Mesendoderm (in vitro differentiated cells): ENCODE measurements at places on chromosomes 4 and X.
A peak's percentile ranks its signal among the peaks of the same experiment; 100 is the strongest.

DNA sequence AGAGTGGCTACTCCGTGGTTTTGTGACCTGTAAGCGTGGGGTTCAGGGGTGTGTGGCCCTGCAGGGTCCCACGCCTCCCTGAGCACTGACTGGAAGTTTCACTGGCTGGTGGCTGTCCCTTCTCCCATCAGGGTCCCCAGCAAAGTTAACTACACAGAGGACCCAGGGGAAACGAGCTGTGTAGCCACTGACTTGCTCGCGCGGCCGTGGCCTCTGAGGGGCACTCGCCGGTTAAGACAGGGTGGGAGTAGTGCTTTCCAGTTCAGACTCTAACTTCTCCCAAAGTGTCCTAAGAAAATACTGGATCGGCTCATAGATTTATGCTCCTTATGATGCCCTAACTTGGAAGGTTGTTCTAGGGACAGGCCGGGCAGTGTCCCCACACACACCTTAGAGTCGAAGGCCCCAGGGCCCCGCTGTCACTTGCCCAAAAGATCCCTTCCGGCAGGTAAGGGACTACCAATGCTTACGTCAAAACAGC, 28.2 kb downstream of the NELFA start:
- no peak for DNase-seq

DNA sequence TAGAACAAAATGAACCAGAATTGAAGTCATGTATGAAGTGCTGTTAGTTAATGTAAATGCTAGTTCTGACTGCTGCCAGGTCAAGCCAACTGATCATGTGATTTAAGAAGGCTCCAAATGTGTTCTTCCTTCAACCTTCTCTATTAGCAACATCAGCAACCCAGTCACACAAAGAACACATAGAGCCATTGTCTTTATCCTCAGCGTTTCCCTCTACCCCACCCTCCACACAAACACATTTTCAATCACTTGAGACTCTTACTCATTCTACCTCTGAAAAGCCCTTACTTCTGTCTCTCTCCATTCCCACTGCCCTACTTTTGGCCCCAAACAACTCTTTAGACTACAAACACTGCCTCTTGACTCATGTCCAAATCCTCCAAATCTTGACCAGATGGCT, 89.7 kb upstream of the KDR start:
- no peak for DNase-seq

DNA sequence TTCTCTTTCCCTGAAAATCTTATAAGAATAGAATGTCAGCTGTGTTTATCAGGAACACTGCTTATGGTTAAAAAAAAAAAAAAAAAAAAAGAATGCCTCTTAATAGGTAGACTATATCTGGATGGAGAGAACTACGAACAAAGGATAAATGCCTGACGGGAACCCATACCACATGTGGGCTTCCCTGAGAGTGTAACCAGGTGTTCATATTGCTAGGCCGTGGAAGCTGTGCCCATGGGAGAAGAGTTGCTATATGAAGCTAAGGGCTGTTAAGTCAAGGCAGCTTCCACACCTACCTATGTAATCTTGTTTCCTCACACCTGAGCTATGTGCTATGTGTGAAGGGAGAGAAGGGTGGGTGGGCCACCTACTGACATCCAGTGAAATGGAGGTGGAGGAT, 27.3 kb downstream of the TMEM184C start:
- DNase-seq: peak; percentile 18

DNA sequence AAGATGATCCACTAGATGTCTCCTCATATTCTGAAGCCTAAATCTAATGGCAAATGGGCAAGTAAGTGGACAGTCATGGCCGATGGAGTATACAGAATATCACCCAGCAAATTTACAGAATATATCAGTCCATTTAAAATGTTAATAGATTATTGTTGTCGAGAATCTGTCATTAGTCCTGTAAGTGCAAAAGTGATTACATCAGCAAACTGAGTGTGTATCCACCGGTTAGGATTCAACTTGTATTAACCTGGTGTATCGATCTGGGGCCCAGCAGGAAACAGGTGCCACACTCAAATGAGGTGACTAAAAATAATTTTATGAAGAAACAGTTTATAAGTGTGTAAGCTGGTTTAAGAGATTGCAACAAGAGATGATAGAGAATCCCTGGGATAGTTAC, 367.9 kb upstream of the FAM47C start:
- no peak for DNase-seq

GRCh38 chrX:144730471-144730870, 516.8 kb upstream of the SPANXN1 start:
- no peak for DNase-seq

DNA sequence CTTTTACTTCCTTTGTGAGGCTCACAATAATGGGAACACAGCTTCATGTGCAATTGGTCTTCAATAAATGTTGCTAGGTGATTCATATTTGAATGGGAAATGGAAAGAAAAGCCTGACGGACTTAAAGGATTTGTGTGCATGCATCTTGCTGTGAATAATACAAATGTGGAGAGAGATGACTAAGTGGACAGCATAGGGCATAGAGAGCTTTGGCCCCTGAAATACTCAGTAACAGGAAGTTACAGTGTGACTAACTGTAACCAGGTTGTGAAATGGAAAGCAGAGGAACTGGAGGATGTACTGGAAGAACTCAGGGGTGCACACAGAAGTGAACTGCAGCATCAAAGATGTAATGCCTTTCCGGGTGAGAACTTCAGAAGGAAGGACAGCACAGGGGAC, 206.7 kb downstream of the MGST2 start:
- DNase-seq: no peak

DNA sequence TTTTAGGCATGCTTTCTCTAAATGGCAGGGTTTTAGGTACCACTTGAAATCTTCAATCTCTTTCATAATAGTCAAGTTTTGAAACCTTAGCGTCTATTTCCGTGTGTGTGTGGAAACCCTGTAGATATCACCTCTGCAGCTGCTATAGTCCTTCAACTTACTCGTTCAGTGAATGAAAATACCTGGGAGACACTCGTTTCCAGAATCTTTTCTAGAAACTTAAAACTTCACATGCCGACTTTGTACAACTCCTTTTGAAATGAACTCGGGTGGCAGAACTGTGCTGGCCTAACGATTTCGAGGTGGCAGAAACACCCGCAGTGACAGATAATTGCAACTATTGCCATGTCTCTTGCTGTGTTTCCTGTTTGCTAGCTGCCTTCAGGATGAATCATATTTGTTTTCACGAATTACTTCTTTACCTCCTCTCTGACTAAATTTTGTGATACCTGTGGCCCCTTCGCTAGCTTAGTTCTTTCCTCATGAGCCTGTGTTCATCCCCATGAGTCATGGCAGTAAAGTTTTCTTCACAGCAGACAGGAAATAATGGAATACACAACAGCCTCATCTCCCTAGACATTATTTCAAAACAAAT, 104.7 kb upstream of the SMIM10 start:
- peak; percentile 81 for DNase-seq

DNA sequence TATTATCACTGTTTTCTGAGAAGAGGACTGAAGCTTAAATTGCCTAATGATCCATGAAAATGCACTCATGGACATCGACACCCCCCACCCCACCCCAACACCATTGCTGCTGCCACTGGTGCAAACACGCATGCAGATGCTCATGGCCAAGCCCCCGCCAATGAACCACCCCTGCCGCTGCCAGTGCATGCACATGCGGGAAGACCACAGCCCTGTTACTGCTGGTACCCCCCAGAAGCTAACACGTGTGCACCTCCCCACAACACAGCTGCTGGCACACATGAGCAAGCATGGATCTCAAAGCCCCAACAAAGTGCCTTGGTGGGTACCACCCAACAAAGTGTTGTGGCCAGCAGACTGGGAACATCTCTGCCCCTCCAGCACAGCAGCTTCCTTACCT, 594.1 kb upstream of the FAT1 start:
- no peak for DNase-seq

DNA sequence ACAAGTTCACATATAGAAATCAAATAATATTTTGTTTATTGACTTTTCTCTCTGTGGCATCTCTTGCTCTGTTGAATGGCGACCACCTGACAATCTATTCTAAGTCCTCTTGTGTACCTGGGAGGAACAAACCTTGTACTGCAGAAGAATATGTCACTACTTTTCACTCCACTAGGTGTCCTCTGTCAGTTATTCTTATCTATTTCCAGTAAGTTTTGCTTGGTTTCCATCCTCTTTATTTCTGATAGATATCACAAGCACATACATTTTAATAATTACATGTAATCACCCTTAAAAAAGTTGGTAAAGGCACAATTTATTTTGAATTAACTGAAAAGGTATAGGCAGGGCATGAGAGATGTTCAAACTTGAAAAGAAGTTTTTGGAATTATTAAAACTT, 238.4 kb downstream of the SNCA start:
- DNase-seq: peak; percentile 48

DNA sequence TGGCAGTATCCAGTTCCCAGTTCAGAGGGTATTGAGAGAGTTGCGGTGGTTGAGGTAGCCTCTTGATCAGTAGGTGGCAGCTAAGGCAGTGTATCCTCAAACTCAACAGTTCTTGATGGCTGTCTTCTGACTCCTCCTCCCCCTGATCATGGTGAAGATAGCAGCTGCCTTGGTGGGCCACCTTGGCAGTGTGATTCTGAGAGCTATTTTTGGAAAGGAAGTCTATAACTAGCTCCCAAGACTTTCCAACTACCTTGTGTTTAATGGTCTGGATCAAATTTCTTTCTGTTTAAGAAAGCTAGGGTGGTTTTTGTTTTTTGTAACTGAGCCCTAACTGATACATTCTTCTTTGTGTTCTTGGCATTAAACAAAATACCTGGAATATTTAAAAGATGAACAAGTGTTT, 10.5 kb upstream of the TBC1D19 start:
- peak; percentile 33 for DNase-seq

- peak; percentile 27 for DNase-seq
These were observed 210.8 kb upstream of the IRS4 start for GRCh38 chrX:108947205-108947604.

GRCh38 chr4:30208731-30209435, 511.3 kb upstream of the PCDH7 start:
- peak; percentile 4 for DNase-seq

- DNase-seq: no peak
These were observed 441.6 kb downstream of the GBA3 start for GRCh38 chr4:23134331-23134730.

- no peak for DNase-seq
These were observed 22.2 kb downstream of the TMPRSS11A start for GRCh38 chr4:67941074-67941473.

- no peak for DNase-seq
These were observed 1165.0 kb upstream of the TENM3 start for GRCh38 chr4:181078196-181078595.

DNA sequence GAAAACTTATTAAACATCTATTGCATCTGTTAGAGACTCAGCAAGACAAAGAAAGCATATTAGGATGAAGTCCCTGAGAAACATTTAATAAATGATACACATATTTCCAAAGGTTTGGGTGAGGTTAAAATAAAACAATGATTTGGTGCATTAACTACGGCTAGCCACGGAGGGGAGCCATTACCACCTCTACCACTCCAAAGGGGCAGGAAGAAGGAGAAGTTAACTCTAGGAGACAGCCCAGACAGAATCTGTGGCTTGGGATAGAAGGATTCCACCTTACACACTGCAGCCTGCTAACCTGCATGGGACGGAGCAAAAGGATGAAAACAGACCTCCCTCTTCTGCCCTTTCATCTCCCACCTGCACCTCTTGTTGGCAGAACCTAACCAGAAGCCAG, 189.1 kb upstream of the C1QTNF7 start:
- DNase-seq: peak; percentile 70

- DNase-seq: no peak
These were observed 10.2 kb upstream of the HGFAC start for GRCh38 chr4:3431446-3431993.

DNA sequence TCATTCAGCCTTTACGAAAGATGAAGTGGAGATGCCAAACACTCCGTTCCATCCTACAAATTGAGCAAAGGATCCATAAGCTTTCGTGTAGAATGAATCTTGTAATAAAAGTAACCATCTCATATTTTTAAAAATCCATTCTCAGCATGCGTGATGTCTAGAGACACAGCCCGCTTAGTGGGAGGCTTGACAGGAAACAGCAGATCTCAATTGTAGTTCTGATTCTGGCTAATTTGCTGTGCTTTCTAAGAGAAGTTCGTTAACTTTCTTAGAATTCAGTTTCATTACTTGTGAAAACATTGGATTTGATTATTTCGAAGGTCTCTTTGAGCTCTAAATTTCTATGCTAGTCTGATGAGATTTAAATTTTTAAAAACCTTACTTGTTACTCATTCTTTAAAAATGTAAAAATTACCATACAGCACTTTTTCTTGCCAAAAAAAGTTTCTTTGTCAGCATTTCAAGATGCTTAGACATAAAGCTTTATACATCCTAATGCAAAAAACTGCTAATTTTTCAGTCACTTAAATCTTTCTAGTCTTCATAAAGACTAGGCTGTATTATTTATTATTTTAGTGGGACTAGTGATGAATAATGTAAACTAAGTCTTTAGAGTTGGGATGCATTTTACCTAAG, 66.9 kb upstream of the NEIL3 start:
- DNase-seq: no peak

DNA sequence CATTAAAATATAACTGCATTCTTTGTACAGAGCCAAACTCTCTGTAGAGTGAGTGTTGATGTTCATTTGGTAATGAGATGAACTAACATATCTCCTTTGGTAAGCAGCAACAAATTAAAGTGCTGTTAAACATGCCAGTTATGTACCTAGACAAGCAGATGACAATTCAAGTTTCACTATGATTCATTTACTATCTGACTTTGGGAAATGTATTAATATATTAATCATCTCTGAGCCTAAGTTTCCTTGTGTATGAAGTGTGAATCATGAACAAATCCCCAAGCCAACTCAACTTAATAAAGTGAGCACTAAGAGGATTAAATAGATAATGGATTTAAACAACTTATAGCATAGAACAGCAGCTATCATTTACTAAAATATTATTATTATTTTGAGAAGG, 1044.2 kb downstream of the GLUD2 start:
- no peak for DNase-seq

- DNase-seq: peak; percentile 34
These were observed 22.4 kb upstream of the ARMCX4 start for GRCh38 chrX:101462892-101463291.

DNA sequence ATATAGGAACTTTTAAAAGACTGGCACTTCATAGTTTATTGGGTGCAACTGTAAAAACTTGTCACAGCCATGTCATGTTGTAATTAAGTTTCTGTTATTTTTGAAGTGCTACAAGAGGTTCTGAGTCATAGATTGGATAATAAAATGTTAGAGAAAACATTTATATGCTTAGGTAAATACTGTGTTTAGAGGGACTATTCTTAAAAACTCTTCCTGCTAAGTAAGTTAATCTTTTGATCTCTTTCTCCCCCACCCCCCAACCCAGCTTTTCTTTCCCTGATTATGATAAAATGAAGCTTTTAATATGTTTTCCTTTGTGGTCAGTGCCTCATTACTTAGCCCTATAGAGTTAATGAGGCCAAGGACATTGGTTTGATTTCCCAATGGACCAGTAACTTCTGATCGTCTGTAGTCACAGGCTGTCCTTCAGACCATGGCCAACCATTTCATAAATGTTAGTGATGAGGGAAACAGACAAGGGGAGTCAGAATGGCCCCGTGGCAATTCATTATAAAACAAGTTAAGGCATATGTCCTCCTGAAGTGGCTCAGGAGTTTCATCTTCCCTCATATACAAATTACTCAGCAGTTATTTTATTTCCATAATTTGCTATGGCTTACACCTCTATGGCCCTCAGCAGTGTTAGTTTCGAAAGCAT, 3.9 kb upstream of the PDLIM5 start:
- no peak for DNase-seq

- DNase-seq: no peak
These were observed 145.8 kb downstream of the MSN start for GRCh38 chrX:65813245-65813644.

- DNase-seq: peak; percentile 52
These were observed 126.4 kb downstream of the KDR start for GRCh38 chr4:54999003-54999402.
